ENCODE measurements at places on chromosomes 16 and 17.

GRCh38 chr17:17739388-17740066 lies 58.3 kb downstream of the RAI1 start:
- DNase-seq: no peak

- DNase-seq: no peak
These were observed 457.2 kb upstream of the CDH11 start for GRCh38 chr16:65579050-65579449.

DNA sequence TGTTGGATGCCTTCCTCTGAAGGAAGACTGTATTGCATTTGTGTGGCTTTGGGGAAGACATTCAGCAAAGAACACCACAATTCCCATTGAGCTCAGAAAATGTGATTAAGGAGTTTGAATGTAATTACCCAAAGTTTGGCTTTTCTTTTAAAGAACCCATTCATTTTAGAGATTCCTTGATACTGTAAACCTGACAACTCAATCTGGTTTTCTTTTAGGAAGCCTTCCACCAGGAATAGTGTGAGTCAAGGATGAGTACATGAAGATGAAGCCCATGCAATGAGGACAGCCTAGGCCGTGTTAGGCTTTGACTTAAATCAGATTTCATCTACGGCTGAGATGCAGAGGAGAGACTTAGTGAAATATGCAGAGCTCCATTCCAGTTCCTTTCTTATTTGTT lies 271.7 kb upstream of the TBX2 start:
- no peak for DNase-seq

DNA sequence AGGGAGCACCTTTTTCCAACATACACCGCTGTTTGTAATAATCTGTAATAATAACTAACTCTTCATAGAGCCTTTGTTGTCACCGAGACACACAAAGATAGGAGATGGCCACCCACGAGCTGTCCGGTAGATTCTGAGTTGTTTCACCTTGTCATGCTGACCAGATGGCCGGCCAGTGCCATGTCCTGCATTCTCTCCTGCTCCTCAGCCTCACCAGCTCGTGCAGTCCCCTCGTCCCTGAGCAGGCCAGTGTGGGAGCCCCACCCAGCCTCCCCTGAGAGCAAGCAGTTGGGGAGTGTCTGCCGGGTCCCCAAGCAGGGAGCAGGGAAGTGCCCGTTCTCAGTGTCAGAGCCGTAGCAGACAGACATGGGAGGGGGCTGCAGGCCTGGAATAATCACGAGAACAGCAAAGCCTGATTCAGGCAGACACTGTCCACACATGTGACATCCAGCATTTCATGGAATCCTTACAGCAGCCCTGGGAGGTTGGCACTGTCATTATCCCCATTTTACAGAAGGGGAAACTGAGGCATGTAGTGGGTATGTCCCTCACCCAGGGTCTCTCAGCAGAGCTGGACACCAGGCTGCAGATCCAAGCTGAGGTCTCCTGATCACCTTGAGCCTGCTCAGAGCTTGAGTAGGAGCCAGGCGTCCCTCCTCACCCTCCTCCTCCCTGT lies 178.5 kb upstream of the CIBAR2 start:
- DNase-seq: no peak
